IPS-NIHi11 (cell line): ENCODE measurements at places on chromosomes 2 and 18.
A peak's percentile ranks its signal among the peaks of the same experiment; 100 is the strongest.

GRCh38 chr2:41957431-41957830 is 90.4 kb upstream of the PKDCC start:
- DNase-seq = no peak

DNA sequence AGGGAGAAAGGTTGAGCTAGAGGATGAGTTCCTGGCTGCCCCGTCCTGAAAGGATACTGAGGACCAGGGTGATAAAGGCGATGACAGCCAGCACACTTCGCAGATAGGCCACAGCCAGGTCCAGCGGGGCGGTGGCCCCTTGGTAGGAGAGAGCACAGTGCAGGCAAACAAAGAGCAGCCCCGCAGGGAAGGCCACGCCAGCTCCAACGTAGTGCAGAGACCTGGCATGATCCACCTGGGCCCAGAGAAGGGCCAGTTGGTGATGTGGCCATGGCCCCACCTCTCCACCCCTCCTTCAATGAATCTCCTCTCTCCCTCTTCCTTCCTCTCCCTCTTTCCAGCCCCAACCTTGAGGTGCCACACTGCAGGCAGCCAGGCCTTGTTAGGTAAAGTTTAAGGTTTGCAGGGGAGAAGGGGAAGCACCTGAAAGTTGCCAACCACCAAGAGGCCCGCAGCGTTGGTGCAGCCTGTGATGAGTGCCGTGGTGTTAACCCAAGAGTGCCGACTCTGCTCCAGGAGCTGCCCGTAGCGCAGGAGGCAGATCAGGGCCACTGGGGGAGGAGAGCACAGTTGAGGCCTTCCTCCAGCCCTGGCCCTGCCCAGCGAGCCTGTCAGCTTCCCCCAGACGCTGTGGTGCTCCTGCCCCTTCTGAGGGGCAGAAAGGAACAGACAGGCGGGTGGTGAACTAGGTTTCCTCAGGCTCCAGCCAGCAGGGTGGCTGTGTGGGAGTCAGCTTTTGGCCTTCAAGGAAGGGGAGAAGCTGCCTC is 2.8 kb downstream of the TMEM150A start:
- no peak for DNase-seq

- DNase-seq = no peak
Measured at GRCh38 chr2:37830636-37831035, 94.5 kb upstream of the RMDN2 start.

DNA sequence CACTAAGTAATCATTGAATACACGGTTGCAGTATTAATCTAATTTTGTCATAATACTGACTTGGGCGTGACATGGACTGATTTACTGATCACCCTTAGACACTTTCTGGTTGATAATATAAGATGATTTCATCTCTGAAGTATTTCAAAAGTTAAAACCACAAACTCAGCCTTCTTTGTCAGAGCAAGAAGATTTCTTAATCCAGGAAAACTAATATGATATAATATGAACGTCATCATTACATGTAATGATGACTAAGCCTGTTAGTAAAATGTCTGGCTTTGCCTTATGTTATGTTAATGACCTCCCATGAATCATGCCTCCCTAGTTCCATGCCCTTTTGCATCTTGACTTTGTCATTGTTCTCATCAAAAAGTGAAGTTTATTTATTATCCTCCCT is 1325.0 kb upstream of the CDH2 start:
- no peak for DNase-seq

GRCh38 chr2:46650556-46651001 is 171.2 kb downstream of the TMEM247 start:
- peak; percentile 75 for DNase-seq
